ENCODE measurements at places on chromosomes 7 and 10.

GRCh38 chr10:865924-866576 is 65.5 kb downstream of the LARP4B start:
- DNase-seq: peak; percentile 56

DNA sequence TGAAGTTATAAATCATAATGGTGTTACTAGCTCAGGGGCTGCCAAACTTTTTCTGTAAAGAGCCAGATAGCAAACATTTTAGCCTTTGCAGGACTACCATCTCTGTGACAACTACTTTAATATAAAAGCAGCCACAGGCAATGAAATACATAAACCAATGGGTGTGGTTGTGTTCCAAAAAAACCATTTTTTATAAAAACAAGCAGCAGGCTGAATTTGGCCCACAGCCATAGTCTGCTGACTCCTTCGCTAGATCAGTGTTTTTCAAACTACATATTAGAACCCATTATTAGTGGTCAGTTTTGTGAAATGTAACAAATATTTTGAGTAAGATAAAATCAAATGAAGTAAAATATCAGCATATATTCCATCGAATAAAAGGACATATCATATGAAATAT is 13.6 kb downstream of the GNG11 start:
- DNase-seq: no peak

GRCh38 chr10:125820701-125821100 is 2.4 kb downstream of the UROS start:
- peak; percentile 29 for DNase-seq

GRCh38 chr7:111647881-111648280 is 85.6 kb upstream of the IMMP2L start:
- DNase-seq: no peak

DNA sequence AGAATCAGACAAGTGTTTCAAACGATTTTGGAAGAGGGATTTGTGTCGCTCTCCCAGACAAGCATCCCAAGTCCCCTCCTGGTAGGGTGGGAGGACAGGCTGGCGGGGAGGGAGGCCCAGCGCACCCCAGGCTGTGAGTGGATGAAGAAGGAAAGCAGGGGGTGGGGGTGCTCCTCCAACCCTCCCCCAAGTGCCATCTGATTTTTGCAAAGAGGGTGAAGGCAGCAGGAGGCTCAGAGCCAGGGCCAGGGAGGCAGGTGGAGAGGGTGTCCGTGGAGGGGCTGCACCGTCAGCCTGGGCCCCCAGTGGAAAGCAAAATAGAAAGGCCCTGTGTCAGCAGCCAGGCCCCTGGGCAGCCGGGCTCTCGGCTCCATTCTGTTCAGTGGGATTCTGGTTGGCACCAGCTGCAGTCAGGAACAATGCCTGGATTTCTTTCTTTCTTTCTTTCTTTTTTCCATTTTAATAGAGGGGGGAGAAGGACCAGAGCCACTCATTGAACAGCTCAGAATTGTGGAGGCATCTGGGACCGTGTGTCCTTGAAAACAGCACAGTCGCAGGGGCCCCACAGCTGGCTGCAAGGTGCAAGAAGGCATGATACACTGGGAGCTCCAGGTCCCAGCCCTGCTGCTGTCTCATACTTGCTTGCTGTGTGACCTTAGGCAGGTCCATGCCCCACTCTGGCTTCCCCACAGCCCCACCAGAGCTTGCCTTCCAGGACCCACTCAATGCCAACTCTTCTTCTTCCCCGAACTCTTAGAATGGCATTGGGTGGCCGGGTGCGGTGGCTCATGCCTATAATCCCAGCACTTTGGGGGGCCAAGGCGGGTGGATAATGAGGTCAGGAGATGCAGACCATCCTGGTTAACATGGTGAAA is 7.1 kb upstream of the ZMIZ1 start:
- DNase-seq: no peak

DNA sequence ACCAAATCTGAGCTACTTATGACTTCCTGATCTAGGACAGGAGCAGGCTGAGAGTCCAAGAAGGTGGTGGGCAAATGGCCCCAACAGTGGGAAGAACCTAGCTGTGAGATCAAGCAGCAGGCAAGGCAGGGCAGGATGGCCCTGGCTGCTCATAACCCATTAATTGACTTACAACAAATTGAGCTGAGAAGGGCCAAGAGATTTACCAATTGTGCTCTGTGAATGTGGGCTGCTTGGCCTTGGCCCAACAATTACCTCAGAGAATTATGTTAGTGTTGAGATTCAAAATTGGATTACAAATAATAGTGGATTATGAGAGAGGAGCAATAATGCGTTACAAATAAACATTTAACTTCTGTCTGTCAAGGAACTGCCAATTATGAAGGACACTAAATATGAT is 956.5 kb downstream of the KCNMA1 start:
- DNase-seq: no peak

GRCh38 chr7:137036768-137037167 is 168.3 kb downstream of the CHRM2 start:
- DNase-seq: no peak

DNA sequence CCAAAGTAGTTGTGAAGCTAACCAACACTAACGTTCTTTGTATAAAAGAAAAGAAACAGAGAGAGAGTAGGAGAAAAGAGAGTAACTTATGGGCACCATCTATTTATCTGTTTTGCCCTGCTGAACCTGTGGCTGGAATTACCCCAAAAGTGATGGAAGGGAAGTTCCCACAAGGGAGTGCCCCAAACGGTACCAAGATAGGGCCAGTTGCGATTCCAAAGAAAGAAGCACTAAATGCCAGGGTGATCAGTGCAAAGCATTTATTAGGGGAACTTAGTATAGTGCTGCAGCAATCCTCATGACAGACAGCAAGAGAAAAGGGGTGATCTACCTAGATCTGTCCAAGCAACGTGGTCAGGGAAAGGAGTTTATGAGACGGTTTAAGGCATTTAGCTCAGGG is 190.2 kb downstream of the SORCS3 start:
- DNase-seq: no peak

DNA sequence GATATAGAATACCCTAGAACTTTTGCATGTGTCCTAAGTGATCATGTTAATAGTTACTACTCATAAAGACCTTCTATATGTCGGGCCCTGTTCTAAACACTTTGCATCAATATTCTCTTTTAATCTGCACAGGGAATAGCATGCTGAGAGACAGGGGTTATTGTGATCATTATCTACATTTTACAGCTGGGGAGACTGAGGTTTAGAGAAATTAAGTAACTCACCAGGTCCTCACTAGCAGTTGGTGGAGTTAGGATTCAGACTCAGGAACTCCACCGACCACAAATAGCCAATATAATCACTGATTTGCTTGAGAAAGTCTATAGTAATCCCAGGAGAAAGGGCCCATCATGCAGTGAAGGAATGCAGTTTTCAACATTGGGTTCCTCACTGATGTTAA is 111.2 kb upstream of the ADO start:
- DNase-seq: no peak

DNA sequence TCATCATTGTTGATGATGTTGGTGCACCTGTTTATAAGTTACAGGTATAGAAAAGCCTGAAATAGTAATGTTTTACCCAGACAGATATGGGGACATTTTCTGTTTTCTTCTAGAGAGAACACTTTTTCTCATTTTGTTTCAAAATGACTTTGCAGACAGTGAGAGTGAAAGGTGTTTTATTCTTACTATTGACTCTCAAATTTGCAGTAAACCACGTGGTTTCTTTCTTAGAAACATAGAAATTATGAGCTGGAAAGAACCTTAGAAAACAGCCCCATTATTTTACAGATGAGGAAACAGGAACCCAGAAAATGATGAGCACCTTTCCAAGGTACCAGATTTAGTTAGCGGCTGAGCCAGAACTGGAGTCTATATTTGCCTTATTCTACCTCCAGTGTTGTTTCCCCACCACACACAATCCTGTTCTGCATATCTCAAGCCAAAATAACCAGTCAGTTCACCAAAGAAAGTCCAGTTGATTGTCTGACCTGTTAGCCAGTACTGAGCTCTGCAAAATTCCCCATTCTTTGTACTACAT is 138.9 kb upstream of the AHR start:
- DNase-seq: no peak
